Naive thymus-derived CD4-positive, alpha-beta T cell (primary cell): ENCODE measurements at places on chromosomes 3 and 15.

DNA sequence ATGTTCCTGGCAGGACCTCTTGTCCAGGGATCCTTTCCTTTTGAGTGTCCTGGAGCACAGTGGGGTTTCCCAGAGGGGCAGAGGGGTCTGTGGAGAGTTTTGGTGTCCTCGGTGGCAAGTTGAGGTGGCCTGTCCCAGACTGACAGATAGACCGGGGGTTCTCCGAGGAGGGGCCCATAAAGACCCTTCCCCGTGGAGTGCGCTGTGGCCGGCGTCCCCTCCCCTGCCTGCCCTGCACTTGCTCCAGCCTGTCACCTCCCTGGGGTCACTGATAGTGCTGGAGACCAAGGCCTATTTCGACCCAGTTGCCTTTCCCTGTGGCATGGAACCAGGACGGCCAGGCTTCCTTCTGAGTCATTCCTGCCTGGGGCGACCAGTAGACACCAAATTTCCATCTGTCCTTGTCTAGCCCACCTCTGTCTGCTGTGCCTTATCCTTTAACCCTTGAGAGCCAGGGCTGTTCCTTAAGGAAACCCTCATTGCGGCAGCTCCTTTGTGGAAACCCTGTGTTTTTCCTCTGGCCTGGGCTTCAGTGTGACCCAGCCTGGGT, 2.9 kb downstream of the MUC4 start:
- no peak for DNase-seq

DNA sequence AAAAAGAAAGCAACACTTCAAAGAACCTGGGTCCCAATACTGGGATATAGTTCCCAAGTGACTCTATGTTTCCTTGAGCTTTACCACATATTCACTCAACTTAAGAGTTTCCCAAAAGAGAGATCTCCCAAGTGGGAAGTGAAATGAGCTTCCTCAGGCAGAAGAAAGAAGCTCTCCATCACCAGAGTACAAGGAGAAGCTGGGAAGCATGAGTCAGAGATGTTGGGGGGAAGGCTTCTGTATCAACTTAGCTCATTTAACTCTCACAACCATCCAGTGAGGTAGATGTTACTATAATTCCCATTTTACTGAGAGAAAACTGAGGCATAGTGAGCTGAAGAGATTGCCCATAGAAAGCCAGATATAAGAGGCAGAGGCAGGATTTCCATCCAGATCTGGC, 47.0 kb upstream of the TRIM42 start:
- DNase-seq = no peak

GRCh38 chr3:111598139-111598538, 3.0 kb upstream of the ZBED2 start:
- DNase-seq = no peak

DNA sequence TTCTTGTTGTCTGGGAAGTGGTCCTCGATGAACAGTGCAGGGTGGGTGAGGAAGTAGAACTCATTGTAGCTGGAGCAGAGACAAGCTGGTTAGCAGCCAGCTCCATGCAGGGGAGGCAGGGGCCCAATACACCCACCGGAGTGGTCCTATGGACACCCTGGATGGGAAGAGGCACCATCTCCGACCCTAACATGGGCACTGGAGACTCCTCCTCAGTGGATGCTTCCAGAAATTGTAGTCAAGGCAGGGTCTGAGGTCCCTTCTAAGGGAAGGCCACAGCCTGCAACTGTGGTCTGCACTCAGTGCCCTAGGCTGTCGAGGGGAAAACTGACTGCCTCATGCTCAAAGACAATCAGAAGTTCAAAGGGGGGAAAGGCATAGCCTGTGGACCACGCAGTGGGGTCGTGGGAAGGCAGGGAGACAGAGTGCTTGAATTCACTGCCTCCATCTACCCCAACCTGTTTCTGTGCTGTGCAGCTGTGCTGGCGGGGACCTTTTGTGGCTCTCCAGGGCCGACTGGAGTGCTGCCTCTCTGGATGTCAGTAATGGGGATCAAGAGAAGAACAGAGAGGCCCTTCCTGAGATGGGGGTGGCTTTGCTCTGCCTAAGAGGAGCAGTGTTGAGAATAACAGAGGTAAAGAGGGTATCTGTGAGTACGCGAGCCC, 41.9 kb downstream of the KY start:
- DNase-seq = no peak

- no peak for DNase-seq
These were observed 11.4 kb downstream of the RSRC1 start for GRCh38 chr3:158121295-158121694.

DNA sequence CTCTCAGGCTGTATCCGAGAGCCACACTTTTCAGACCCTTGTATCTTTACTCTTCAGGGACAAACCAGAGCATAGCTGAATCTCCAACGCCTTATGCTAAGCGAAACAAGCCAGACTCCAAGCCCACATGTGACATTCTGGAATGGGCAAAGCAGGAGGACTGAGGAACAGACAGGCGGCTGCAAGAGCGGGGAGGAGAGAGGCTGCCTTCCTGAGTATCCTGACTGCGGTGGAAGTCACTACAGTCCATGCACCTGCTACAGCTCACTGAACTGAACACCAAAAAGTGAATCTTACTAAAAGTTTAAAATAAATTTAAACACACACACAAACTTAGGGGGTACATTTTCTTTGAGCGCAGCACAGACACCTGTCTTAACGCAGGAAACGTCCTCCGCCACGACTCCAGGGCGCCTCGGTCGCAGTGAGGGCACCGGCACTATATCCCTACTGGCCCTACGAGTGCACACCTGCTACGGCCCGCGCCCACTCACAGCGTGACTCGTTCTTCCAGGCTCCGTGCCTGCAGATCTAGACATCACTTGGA, 1.4 kb downstream of the CYFIP1 start:
- DNase-seq = no peak

GRCh38 chr15:42121682-42122081, 27.3 kb upstream of the PLA2G4D start:
- DNase-seq = no peak

DNA sequence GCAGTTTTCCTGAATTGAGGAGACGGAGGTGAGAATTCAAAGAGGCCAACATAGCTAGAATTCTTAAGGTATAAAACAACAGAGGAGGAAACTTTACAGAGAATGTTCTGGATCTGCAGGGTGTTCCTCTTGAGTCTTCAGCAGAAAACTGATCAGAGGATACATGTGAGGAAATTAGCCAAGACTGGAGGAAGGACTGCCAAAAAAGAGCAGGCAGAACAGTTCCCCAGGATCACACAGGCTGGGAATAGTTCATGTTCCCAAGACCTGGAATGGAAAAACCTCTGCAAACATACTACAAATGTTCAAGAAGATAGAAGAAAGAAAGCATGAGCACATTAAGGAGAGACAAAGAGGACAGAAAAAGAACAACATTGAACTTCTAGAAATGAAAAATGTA, 7.5 kb downstream of the SLC49A4 start:
- DNase-seq = no peak

DNA sequence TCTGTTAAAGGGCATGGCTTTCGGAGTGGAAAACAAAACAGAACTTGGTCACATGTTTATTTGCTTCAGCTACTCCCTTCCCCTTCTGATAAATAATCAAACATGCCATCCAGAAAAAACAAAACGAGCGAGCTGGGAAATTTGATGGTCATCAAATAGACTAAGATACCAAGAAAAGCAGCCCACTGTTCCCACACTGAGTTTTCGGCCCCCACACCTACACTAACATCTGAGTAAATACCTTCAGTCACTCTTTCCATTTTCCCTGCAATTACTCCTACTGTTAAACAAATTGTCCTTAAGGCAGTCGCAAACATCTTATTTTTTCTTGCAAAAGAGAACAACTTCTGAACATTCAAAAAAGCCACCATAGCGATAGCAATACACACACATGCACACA, 454.6 kb downstream of the FOXP1 start:
- peak; percentile 30 for DNase-seq

DNA sequence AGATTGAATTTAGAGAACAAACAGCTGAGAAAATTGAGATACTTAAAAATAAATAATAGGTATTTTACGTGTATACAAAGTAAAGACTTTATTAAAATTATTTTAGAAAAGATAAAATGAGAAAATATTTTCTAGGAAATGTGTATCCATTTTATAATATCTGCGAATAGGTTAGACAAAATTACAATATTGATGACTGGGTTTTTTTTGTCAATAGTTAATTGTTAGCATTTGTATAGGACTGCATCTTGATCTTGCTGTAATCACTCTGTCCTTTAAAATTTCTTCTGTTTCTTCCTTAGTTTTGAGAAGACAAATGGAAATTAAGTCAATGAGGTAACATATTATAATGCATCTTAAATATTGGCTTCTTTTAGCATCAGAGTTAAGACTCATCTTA, 50.3 kb downstream of the MEF2A start:
- no peak for DNase-seq

DNA sequence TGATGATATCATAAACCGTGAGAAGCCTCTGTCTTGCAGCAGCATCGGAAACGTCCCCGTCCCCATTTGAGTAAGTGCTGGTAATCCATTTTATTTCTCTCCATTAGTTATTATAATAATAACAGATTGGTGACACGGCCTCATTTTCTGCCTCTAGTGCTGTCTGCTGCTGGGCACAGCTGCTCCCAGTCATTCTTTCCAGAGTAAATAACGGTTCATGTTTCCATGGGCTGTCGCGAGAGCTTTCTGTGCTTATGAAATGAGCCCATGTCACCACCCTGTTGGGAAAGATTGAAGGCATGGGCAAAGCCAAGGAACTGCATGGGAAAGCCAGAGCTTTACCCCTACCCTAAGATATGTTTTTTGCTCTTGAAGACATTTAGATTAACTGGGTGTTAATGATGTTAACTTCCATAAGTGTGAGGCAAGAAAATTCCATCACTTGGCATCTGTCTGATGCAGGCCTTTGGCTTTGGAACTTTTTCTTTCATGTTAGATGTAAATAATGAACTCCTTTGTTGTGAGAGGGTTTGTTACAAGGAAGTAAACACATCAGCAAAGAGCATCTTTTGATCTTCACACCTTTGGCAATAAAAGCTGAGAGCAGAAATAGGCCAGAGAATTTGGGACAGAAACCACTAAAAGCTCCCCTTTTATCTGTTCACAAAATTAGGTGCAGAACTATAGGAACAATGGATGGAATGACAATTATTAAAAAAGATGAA, 141.8 kb downstream of the FILIP1L start:
- no peak for DNase-seq
